SJSA1 (cell line): ENCODE measurements at places on chromosomes 3 and 15. TPM values are rescaled to one million over a fixed set of nuclear protein-coding genes. Genes with fewer than 3 reads are reported as not detected.

Gene FGD5
- not detected in 2 replicates for total RNA-seq

GRCh38 chr15:53807501-53807900 lies 48.0 kb upstream of the WDR72 start:
- H3K4me3 ChIP-seq = no peak overlapping the region
- H3K27ac ChIP-seq = no peak overlapping the region
- no peak for DNase-seq
- H3K36me3 ChIP-seq = no peaks in the 10 kb centered on the region

Gene STAC
- total RNA-seq = 24.1 and 29.1 TPM in 2 replicates

DNA sequence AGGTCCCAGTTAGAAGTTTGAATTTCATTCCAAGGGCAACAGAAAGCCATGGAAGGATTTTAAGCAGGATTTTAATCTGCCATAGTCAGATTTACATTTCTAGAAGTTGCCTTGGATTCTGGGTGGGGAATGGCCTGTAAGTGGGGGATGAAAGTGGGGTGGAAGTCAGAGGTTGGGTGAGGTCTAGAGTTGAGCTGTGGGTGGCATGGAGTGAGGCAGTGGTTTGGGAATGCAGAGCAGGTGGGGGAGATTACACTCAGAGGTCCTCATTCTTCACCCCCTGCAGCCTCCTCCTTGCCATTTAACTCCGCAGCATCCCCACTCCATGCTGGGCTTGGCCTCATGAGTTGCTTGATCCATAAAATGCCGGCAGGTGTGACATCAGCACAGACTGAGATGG lies 32.0 kb upstream of the CCDC174 start:
- H3K27ac ChIP-seq = peak overlapping the region; percentile 77
- DNase-seq = peak; percentile 79
- H3K4me3 ChIP-seq = no peak overlapping the region
- H3K4me1 ChIP-seq = peaks cover 84% of the 10 kb centered on the region
- peaks cover 3% of the 10 kb centered on the region; the same call in 1 of the 2 replicates for H3K36me3 ChIP-seq
- no peaks in the 10 kb centered on the region for H3K27me3 ChIP-seq

DNA sequence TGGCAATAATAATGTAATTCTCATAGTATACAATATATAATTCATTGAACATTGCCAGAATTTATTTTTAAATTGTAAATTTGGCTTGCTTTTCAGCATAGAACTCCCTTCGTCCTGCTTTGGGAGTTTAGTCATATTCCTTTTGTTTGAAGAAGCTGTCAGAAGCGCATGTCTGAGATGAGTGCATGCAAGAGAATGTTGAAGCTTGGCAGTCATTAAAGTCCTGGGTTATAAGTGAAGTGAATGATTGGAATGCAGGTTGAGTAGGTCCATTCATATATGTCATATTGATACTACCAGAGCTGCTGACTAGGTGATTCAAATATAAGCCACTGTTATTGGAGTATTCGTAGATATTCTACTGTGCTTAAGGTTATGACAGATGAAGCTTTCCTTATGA lies 243.6 kb upstream of the MDFIC2 start:
- no peaks in the 10 kb centered on the region for H3K27me3 ChIP-seq
- no peaks in the 10 kb centered on the region for H3K4me1 ChIP-seq
- no peak overlapping the region for H3K27ac ChIP-seq
- H3K36me3 ChIP-seq = no peaks in the 10 kb centered on the region

DNA sequence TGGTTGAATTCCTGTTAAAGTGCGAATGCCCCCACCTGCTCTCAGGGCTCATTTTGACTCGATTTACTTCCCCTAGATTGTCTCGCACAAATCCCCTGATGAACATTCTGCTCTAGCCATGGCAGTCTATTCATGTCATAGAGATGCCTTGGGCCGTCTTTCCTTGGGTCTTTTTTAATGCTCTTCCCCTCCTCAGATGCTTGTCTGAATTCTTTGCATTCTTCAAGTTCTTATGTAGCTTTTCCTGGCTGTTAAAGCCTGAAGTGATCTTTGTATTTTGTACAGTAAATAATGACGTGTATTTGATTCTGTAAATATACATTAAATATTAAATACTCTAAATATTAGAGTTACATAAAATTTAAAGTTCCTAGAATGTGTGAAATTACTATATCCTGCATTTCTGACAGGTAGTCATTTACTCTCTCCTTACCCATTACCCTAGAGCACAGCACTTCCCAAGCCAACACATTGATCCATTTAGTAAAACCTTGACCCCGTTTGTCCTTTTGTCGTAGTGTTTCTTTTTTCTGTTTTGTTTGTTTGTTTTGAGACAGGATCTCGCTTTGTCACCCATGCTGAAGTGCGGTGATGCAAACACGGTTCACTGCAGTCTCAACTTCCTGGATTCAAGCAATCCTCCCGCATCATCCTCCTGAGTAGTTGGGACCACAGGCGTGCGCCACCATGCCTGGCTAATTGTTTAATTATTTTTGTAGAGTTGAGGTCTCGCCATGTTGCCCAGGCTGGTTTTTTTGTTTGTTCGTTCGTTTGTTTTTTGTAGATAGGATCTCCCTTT lies 47.9 kb downstream of the YEATS2 start:
- H3K27me3 ChIP-seq = no peaks in the 10 kb centered on the region
- H3K36me3 ChIP-seq = peaks cover 44% of the 10 kb centered on the region
- H3K4me1 ChIP-seq = peaks cover 18% of the 10 kb centered on the region
- DNase-seq = peak; percentile 56
- H3K4me3 ChIP-seq = no peak overlapping the region

Gene CYP8B1
- not detected in 2 replicates for total RNA-seq

DNA sequence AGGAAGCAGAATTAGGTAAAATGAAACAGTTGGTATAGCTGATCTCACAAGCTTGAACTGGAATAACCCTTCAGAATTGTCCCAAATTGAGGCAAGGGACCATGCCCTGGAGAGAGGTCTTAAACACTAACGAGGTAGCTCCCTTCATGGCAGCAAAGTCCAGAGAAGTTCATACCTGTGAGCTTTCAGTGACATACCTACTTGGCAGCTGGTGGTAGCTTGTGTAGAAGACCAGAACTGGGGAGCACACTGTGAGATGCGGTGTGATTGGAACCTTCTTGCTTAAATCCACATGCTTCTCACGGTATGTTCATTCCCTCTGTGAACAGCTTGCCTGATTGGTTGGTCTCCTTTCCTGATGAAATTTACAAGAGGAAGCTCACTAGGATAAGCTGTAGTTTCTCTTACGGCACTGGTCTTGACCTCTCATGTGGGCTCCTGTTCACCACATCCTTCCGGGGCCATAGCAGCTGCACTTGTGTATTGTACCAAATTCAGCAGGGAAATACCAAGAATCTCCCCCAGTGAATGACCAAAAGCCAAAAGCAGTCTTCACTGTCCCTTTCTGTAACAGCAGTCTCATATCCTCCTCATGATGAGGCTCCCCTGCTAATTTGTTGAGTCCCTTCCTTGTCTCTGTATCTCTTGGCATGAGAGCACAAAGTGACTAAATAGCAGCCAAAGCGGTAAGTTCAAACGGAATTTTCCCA lies 483.7 kb upstream of the FRG2C start:
- H3K27ac ChIP-seq = no peak overlapping the region
- no peak for DNase-seq
- H3K27me3 ChIP-seq = no peaks in the 10 kb centered on the region
- no peaks in the 10 kb centered on the region for H3K36me3 ChIP-seq
- H3K4me3 ChIP-seq = no peak overlapping the region

Gene AQR
- 23.2 and 27.9 TPM in 2 replicates for total RNA-seq

DNA sequence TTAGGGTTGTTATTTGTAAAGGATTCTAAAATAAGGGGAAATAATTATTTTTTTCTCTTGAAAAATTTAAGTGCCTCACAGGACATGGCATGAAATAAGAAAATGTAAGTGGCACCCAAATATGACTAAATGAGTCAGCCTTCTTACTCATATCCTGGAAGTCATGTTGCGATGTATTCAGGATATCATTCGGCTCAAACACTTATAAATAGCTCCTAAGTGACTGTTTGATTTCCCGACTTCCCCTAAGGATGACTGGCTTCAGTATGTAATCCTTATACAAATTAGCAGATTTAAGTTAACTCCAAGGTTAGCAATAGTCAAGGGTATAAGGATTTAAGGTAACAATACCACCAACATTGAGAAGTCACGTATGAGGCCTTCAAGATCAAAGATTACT lies 57.3 kb upstream of the OSTN start:
- no peak overlapping the region for H3K4me3 ChIP-seq
- H3K36me3 ChIP-seq = no peaks in the 10 kb centered on the region
- no peaks in the 10 kb centered on the region for H3K27me3 ChIP-seq
- peak overlapping the region; percentile 33; the same call in 1 of the 2 replicates for H3K27ac ChIP-seq
- peak; percentile 24 for DNase-seq

Gene RNU5B-1
- total RNA-seq = not detected in 2 replicates

DNA sequence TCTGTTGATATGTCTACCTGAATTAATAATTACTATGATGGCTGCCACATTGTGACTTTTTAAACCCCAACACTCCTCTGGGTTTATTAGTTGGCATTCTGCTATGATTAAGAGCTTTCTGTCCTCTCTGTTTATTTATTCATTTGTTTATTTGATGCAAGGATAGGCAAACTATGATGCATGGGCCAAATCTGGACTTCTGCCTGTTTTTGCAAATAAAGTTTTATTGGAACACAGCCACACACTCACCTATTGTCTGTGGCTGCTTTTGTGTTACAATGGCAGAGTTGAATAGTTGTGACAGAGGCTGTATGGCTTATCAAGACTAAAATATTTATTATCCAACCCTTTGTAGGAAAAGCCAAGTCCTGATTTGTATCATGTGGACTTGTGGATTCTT lies 48.3 kb upstream of the C3orf80 start:
- DNase-seq = no peak
- no peaks in the 10 kb centered on the region for H3K4me1 ChIP-seq
- no peaks in the 10 kb centered on the region for H3K36me3 ChIP-seq
- H3K27me3 ChIP-seq = no peaks in the 10 kb centered on the region
- no peak overlapping the region for H3K27ac ChIP-seq

GRCh38 chr15:88615303-88616107 lies 5.6 kb upstream of the AEN start:
- no peak for DNase-seq
- H3K27me3 ChIP-seq = no peaks in the 10 kb centered on the region
- H3K4me3 ChIP-seq = no peak overlapping the region

Gene POTEB2
- total RNA-seq = not detected in 2 replicates

GRCh38 chr3:159652452-159652851 lies 336.2 kb upstream of the IL12A start:
- H3K4me1 ChIP-seq = no peaks in the 10 kb centered on the region
- H3K27ac ChIP-seq = no peak overlapping the region
- DNase-seq = no peak
- H3K36me3 ChIP-seq = no peaks in the 10 kb centered on the region

Gene SLC24A5
- not detected in 2 replicates for total RNA-seq

Gene ANKUB1
- total RNA-seq = 0.31 TPM in 1 of 2 replicates, not detected in the other

Gene OCA2
- 0.11 TPM in 1 of 2 replicates, not detected in the other for total RNA-seq

Gene DLL4
- not detected in 2 replicates for total RNA-seq

DNA sequence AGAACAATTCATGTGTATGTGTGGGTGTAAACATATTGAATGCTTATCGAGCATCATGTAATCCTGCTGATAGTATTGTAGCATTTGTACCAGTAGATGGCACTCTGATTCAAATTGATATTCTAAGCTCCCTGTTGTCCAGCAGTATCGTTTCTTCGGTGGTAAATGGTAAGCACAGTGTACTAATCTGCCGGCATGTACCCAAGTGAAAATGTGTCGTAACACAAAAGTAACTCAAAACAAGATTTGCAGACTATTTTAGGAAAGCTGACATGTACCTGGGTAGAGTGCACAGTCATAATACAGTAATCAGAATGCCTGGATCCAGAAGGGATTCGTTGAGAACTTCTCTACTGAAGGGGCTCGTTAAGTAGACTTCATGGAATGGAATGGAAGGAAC lies 31.7 kb upstream of the MNS1 start:
- H3K4me1 ChIP-seq = no peaks in the 10 kb centered on the region; the same call in 1 of the 2 replicates
- no peaks in the 10 kb centered on the region for H3K36me3 ChIP-seq
- peak; percentile 42 for DNase-seq
- no peaks in the 10 kb centered on the region for H3K27me3 ChIP-seq

- H3K36me3 ChIP-seq = no peaks in the 10 kb centered on the region
- no peak for DNase-seq
- H3K4me3 ChIP-seq = no peak overlapping the region
Observed at GRCh38 chr15:68621535-68621934, 42.7 kb downstream of the CORO2B start.

DNA sequence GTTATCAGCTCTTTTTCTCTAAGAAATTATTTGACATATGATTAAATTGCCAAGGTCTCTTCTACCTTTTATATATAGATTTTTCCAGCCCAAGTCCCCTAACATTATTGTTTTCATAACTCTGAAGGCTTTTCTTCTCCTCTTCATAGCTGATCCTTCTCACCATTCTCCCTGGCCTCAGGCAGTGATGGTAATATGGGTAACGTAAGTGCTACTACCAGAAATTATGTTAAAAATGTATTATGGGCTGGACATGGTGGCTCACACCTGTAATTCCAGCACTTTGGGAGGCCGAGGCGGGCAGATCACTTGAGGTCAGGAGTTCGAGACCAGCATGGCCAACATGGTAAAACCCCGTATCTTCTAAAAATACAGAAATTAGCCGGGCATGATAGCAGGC lies 29.2 kb downstream of the BMF start:
- H3K4me1 ChIP-seq = peaks cover 72% of the 10 kb centered on the region
- no peak overlapping the region for H3K27ac ChIP-seq
- no peak for DNase-seq
- no peak overlapping the region for H3K4me3 ChIP-seq
- H3K27me3 ChIP-seq = no peaks in the 10 kb centered on the region
- no peaks in the 10 kb centered on the region for H3K36me3 ChIP-seq

DNA sequence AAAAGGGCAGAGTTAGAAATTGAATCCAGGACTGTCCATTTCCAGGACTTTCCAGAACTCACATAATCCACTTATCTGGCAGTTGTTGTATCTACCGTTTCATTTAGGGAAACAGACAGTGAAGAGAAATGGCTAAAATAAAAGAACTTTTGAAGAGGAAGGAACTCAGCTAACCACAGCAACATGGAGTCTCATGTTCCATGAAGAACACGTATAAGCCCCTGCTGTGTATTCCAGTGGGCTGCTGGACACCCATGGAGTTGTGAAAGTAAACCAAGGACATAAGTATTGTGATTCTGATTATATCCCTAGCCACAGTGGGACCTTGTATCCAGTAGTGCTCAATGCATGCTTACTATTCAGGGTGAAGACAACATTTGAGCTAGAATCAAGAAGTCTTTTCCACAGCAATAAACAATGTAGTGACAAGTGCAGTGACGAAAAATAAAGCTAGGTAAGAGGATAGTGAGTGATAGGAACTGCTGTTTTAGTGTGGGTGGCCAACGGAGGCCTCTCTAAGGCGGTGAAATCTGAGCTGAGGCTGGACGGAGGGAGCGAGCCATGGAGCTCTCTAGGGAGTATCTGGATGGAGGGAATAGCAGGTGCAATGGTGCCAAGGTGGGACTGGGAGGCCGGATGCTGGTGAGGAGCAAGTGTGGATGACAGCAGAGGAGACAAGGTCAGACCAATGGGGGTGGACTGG lies 26.8 kb upstream of the TRH start:
- no peaks in the 10 kb centered on the region for H3K36me3 ChIP-seq
- H3K27ac ChIP-seq = no peak overlapping the region
- H3K4me1 ChIP-seq = no peaks in the 10 kb centered on the region
- no peak overlapping the region for H3K4me3 ChIP-seq
- no peak for DNase-seq
- 0 out of 2 replicates have a peak, but pooled peaks cover 3% of the 10 kb centered on the region for H3K27me3 ChIP-seq

DNA sequence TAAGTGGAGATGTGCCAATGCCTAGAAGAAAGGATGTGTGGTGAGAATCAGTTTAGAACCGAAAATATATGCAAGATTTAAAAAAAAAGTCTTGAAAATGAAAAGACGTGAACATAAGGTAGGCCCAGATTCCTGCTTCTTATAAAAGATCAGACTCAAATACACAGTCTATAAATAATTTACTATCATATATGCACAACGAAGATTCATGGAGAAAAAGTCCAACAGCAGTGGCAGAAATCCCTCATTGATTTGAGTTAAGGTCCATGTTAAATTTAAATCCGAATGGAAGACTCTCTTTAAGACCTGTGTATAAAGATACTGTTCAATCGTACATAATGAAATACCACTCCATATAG lies 227.2 kb downstream of the OCA2 start:
- no peaks in the 10 kb centered on the region for H3K27me3 ChIP-seq
- no peak for DNase-seq
- H3K36me3 ChIP-seq = no peaks in the 10 kb centered on the region
